ENCODE measurements at places on chromosomes 2 and 18.

DNA sequence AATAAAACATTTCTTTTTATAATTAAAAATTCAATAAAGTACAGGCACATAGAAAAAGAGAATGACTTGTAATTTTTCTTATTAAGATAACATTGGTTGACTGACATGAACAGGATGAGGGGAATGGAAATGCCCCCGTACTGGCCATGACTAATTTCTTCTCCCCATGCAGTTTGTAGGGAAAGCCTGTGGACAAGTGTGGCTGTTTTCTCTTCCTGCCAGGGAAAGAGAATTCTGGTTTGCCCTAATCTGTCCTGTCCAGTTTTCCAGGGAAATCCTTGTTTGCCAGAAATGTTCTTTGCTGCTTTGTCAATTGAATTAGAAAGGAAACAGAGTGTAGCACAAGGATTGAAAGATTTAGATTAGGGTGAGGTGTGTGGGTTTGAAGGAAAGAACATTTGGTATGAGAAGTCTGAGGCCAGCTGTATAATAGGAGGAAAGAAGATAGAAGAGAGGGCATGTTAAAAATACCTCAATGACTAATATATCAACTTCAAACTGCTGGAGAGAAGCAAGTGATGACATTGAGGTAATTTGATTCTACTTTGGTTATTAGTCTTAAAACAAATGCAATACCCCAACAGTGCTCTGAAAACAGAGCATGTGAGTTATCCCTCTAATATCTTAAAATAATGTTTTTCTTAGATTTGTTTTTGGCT lies 593.9 kb upstream of the ZNF804A start:
- H3K4me3 ChIP-seq, result no peak overlapping the region
- DNase-seq, result no peak
- no peaks in the 10 kb centered on the region for H3K4me1 ChIP-seq
- H3K27me3 ChIP-seq, result no peaks in the 10 kb centered on the region
- H3K36me3 ChIP-seq, result no peaks in the 10 kb centered on the region
- H3K27ac ChIP-seq, result no peak overlapping the region

- peaks cover 29% of the 10 kb centered on the region for H3K36me3 ChIP-seq
- H3K4me3 ChIP-seq, result no peak overlapping the region
- DNase-seq, result no peak
- H3K27me3 ChIP-seq, result no peaks in the 10 kb centered on the region
- H3K27ac ChIP-seq, result no peak overlapping the region
Measured at GRCh38 chr2:105052773-105053172, 14.9 kb downstream of the MRPS9 start.

DNA sequence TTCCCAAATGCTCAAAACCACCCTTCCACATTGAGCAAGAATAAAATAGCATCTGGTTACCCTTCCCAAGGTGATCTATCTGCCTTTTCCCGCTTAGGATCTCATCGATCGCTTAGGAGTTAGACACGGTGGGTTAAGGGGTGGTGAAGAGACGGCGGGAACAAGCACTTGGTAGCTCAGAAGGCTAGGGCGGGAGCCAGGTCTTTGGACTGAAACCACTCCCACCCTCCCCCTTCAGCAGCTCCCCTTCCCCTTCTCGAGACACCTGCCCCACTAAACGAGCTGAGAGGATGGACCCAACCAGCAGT lies 513 bp downstream of the THOC1 start:
- peak overlapping the region; percentile 98 for H3K27ac ChIP-seq
- peaks cover 13% of the 10 kb centered on the region for H3K36me3 ChIP-seq
- peak overlapping the region; percentile 97 for H3K4me3 ChIP-seq
- H3K4me1 ChIP-seq, result peaks cover 37% of the 10 kb centered on the region
- DNase-seq, result no peak
- peaks cover 5% of the 10 kb centered on the region for H3K27me3 ChIP-seq

DNA sequence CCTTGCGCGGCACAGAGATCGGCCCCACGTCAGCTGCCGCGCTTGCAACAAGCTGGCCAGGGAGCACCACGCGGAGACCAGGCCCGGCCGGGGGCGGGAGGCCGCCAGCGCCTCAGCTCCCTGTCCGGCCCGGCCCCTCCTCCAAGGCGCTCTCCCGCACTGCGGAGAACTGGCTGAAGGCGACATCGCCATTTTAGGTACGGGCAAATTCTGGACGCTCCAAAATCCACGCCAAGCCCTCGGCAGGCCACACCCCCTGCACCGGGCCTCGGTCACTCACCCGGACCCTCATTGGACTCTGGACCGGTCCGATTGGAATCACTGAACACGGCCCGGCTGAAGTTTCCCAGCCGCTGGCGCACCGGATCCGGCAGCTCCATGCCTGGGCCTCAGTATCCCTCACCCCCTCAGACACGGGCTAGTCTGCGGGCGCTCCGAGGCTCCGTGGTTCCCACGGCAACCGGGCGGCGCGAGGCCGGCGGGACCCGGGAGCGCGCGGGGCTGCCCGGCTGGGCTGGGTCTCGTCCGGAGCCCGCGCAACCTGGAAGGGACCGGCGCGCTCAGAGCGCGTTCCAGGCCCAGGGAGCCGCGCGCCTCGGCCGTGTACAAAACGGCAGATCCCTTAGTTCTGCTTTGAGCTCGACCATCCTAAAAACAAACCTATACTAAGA lies at the start of gene TMEM17:
TSS of gene TMEM17 (minus strand) at position 446 of the 671 bp plus-strand sequence. CDS start at position 380, 66 bp downstream.
- H3K4me1 ChIP-seq, result peaks cover 7% of the 10 kb centered on the region
- DNase-seq, result peak; percentile 36
- peaks cover 34% of the 10 kb centered on the region for H3K27me3 ChIP-seq
- no peak within 1 kb of the TSS for H3K27ac ChIP-seq
- no peaks in the 10 kb centered on the region for H3K36me3 ChIP-seq
- peak within 1 kb of the TSS; percentile 63 for H3K4me3 ChIP-seq

DNA sequence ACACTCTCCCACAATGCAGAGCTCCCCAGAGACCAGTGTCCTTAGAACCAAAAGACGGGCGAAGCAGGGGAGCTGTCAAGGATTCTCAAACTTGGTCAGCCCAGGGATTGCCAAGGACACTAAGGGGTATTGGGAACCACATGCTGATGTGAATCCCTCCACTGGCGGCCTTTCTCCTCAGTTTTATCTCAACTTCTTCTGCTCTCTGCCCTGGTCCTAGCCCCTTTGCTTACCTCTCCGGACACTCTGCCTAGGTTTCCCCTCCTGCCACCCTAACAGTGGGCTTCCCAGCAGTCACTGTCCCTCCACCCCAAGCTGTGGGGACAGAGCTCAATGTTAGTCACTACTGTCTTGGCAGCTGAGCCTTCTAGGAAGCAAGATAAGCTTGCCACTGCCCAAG lies 61.1 kb downstream of the POLR1A start:
- peak overlapping the region; percentile 35 for H3K27ac ChIP-seq
- DNase-seq, result no peak
- peaks cover 67% of the 10 kb centered on the region for H3K36me3 ChIP-seq

DNA sequence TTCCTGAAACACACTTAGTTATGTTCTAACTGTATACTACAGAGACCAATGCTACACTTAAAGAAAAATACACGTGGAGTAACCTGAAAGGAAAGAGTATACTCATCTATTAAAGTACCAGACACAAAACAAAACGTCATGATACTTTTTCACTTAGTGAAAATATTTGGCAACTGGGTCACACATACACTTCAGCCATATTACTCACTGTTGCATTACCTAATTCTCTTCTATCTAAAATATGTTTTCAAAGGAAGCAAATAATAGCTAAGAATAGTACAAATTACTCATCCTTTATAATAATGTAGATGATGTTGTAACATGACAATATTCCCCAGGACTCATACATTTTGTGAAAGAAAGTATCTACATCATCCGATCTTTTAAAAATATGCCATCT lies 76.5 kb upstream of the EPB41L3 start:
- H3K4me1 ChIP-seq, result no peaks in the 10 kb centered on the region
- H3K4me3 ChIP-seq, result no peak overlapping the region
- H3K36me3 ChIP-seq, result no peaks in the 10 kb centered on the region

DNA sequence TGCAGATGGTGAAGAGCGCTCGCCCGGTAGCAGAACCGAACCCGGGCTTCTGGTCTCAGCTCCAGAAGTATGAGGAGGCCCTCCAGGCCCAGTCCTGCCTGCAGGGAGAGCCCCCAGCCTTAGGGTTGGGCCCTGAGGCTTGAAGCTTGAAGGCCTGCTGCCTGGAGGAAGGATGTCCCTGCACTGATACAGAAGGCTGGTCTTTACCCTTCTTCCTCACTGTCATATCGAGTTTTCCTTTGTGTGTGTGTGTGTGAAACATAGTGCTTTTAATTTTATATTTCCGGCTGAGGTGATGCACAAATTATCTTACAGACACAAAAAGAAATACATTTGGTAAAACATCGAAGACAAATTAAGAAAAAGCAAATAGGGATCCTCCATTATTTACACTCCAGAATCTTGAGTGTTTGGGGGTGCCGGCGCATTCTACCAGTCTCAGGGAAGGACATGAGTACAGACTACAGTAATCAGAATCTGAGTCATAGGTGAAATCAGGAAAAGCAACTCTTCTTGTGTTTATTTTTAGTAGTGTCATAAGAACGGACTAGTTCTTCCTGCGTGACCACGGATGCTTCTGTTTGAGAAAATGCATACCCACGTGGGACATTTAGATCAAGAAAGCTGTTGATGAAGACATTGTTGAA lies 1.3 kb downstream of the DUSP28 start:
- peak overlapping the region; percentile 82 for H3K4me3 ChIP-seq
- no peaks in the 10 kb centered on the region for H3K27me3 ChIP-seq
- peaks cover 57% of the 10 kb centered on the region for H3K36me3 ChIP-seq
- DNase-seq, result peak; percentile 27
- peak overlapping the region; percentile 90 for H3K27ac ChIP-seq
- peaks cover 78% of the 10 kb centered on the region for H3K4me1 ChIP-seq

DNA sequence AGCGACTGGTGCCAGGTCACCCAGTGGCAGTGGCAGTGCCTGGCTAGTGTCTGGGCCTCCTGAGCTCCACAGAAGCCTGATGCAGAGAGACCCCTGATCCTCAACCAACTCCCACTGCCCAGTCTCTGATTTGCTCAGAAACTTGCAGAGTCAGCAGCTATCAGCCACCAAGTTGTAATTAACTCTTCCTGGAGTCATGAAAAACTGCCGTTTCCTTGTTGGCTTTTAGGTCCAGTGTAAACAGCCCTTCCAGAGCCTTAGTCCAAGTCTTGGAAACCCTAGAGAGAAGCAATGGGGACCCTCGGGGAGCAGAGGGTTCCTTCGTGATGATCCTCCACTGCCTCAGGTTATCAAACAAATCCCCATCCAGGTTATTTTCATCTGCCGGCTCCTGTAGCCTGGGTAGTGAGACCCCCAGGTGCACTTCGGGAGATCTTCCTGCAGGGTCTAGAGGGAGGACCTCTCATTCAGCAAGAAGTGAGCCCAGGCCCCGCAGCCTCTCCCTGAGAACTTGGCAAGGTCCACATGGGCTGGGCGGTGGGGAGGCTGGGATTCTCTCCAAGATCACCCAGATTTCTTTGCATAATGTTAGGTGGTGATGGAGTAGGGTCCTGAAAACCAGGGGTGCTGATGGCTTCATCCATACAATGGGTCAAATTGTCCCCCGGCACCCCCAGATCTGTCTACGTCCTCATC lies 137.7 kb upstream of the HDAC4 start:
- H3K4me3 ChIP-seq, result no peak overlapping the region
- no peaks in the 10 kb centered on the region for H3K36me3 ChIP-seq
- peaks cover 2% of the 10 kb centered on the region for H3K4me1 ChIP-seq
- H3K27ac ChIP-seq, result no peak overlapping the region
- no peak for DNase-seq
- H3K27me3 ChIP-seq, result peaks cover 38% of the 10 kb centered on the region

DNA sequence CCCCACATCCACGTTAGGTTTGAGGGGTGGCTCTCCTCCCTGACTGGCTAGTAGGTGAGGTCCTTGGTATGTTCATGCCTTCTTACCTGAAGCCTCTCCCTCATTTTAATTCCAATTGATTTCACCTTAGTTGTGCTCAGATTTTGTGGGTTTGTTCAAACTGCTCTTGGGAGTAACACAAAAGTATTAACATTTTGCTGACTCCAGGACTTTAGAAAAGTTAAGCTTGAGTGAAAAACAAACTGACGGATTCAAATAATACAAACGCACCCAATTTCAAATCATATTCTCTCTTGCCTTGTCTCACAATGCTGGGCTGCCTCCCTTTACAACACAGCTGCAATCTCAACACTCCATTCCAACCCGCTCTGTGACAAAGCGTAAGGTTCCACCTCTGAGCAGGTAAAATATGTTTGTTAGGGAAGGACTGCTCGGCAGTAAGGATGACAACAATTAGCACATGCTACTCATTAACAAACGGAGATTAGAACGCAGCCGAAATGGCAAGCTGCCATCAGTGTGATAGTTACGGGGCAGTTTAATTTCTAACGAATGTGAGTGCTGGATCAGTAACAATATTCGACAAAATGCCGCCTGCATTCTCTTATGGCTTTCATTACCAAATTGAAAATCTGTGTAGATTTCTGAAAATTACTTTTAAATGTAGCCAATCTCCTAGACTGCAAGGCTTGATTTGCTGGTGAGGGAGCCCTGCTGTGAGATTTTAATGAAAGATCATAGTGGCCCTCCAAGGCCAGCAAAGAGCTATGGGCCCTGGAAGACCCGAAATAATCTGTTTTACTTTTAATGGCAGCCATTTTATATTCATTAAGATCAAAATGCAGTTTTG lies 730.6 kb upstream of the FANCL start:
- no peaks in the 10 kb centered on the region for H3K36me3 ChIP-seq
- no peak for DNase-seq
- no peaks in the 10 kb centered on the region for H3K27me3 ChIP-seq

DNA sequence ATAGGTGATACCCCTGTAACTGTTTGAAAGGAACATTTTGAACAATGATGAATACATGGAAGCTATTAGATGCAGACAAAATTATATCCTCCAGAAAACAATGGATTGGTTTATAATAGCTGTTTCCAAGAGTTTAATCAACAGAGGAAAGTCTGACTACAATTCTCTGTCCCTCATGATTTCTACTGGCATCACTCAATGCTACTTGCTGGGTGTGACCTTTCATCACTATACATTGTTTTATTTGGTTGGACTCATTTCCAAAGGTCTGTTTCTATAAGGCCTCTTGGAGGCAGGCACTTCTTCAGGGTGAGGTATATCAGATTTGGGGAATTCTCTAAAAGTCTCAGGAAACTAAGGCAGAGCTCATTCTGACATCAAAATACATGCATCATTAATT lies 636.1 kb upstream of the SLC8A1 start:
- no peaks in the 10 kb centered on the region for H3K4me1 ChIP-seq
- no peak for DNase-seq
- no peaks in the 10 kb centered on the region for H3K27me3 ChIP-seq
- H3K36me3 ChIP-seq, result no peaks in the 10 kb centered on the region

All from activated naive CD4-positive, alpha-beta T cell treated with anti-CD3 and anti-CD28 coated beads, Interleukin-2, amount 10 ng/mL, durations not matched to agents 7 days and 5 days (primary cell).